A673 (cell line): ENCODE measurements at places on chromosomes 1 and 21.

DNA sequence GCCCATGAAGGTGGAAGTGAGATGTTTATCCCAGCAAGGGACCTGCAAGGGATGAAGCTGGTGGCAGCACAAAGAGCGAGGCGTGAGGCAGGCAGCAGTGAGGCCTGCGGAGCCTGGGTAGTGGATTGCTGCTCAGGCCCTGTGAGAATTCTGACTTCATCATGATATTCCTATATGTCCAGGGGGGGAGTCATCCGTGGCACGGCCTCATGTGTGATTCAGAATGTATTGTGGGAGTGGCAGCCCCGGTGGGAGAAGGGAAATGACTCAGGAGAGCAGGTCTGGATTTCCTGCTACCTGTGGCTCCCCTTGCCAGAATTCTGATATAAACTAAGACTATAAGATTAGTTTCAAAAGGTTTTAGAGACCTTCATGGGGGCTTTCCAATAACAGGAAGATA lies 240.9 kb downstream of the CAMTA1 start:
- no peak for DNase-seq

GRCh38 chr1:223256034-223256433 lies 107.9 kb downstream of the SUSD4 start:
- DNase-seq: no peak

GRCh38 chr1:206637605-206638004 lies 2.3 kb downstream of the DYRK3 start:
- DNase-seq: no peak

GRCh38 chr1:106458866-106459265 lies 597.6 kb upstream of the PRMT6 start:
- DNase-seq: no peak

GRCh38 chr1:183302452-183303322 lies 115.5 kb downstream of the NMNAT2 start:
- no peak for DNase-seq

DNA sequence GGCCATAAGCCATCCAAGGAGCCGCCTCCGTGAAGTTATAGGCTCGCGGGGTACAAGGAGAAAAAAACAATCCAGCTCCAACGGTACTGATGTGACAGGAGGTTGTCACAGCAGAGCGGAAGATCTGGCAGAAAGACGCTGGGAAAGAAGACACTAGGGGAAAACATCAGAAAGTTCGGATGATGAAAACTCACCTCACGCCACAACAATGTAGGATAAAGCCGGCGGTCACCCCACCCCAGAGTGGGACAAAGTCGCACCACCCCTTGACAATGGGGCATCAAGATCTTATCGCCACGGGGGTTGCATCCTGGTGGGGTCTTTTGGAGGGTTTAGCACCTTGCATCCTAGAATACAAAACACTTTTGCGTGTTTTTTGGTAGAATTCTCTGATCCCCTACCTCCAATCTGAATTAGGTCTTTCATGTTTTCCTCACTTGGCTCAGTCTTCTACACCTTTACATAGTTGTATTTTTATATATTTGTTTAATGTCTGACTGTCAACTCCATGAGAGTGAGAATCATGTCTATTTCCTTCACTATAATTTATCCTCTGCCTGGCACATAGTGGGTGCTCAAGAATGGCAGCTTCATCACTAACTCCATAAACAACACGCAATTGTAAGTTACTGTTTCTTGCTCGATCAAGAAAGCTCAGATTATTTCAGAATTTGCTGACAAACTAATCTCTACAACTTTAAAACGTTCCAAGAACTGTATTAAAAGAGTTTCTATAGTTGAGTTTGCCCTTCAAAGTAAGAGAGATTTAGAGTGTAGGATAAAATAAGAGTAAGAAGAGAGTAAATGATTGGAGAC lies 611 bp upstream of the ZSWIM5 start:
- DNase-seq: no peak

DNA sequence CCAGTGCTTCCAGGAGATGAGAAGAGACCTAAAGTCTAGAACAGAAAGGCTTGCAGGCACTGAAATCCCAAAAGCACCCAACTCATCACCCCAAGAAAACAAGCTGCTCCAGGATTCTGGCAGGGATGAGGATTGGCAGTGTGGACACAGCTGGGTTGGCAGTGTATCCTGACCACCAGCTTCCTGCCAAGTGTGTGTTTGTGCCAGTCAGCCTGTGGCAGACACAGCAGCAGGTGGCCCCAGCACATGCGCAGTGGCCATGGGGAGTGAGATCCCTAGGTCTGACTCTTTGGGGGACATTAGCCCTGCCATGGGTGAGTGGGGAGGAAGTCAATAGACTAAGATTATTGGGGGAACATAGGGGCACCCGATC lies 8.7 kb upstream of the SNAPIN start:
- DNase-seq: no peak

GRCh38 chr1:46613661-46614603 lies 2.7 kb downstream of the MOB3C start:
- DNase-seq: peak; percentile 86

DNA sequence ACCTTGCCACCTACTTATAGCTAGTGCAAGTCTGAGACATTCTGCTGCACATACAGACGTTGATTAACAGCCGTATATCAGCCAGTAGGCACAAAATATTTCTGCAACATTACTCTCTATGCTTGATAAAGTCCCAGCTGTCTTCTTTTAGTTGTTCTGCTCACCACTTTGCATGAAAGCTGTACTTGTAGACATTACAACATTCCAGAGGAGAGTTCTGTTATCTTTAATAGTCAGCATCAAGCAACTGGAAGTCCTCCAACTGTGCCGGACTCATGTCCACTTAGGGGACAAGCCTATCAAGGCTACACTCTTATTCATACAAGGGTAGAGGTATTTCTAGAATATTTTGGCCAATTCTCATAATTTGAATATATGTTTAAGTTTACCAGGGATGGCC lies 50.0 kb downstream of the CACHD1 start:
- DNase-seq: no peak

GRCh38 chr1:36905941-36906340 lies 128.4 kb downstream of the GRIK3 start:
- no peak for DNase-seq

DNA sequence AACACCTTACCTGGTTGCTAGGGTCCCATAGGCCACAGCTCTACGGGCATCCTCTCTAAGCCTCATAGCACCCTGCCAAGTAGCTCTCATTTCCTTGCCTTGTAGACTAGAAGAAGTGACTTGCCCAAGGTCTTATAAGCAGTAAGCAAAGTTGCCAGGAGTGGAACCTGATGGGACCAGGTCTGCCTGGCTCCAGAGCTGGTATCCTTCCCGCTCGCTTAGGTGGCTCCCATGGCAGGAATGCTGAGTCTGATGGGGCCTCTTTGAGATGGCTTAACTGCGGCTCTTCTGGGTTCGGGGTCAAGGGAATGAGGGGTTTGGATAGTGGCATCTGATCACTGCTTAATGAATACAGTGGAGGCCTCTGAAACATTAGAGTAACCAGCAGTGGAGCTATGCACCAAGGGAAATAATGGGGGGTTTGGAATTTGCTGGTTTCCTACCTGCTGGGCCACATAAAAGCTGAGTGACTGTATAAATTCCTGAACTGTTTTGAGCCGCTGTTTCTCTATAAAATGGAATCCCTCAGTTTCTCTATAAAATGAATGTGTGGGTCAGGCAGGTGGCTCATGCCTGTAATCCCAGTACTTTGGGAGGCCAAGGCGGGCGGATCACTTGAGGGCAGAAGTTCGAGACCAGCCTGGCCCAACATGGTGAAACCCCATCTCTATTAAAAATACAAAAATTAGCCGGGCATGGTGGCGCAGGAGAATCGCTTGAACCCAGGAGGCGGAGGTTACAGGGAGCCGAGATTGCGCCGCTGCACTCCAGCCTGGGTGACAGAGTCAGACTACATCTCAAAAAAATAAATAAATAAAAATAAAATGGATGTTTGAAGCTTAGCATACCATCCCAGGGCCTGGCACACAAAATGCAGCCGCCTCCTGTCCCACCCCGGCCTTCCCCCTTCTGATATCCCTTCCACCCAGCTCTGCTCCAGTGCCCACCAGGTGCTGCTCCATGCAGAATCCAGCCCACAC lies 12.4 kb downstream of the FAM151A start:
- no peak for DNase-seq

DNA sequence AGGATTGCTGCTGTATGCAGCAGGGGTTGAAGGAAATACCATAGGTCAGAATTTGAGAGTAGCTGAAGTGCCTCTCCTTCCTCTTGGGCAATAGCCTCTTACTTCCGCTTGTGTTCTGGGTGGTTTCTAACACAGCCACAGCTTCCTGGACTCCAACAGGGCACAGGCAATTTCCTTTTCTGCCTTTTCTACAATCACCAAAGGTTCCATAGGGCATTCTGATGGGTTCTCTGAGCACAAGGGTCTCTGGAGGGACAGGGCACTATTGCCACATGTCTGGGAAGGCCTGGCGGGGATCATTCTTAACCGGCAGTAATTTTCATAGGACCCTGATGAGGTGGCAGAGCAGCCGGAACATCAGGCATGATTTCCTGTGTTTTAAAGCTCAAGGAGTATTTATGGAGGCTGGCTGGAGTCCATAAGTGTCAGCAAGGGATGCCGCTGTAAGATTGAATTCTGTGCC lies 5.5 kb upstream of the AGTRAP start:
- DNase-seq: peak; percentile 86

DNA sequence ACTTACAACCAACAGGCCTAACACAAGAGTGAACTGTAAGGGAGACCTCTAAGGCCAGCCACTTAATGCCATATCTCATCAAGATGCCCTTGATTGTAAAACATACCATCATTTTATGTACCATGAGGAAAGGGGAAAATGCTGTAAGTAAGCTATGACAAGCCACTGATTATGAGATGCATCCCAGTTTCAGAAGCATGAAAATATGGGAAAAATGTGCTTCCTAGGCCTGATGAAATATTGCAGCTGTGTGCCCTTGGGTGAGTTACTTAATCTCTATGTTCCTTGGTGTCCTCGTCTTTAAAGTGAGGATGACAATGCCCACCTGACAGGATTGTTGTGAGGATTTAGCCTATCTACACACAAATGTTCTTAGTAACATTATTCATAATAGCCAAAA lies 28.9 kb downstream of the H3-3A start:
- DNase-seq: no peak

DNA sequence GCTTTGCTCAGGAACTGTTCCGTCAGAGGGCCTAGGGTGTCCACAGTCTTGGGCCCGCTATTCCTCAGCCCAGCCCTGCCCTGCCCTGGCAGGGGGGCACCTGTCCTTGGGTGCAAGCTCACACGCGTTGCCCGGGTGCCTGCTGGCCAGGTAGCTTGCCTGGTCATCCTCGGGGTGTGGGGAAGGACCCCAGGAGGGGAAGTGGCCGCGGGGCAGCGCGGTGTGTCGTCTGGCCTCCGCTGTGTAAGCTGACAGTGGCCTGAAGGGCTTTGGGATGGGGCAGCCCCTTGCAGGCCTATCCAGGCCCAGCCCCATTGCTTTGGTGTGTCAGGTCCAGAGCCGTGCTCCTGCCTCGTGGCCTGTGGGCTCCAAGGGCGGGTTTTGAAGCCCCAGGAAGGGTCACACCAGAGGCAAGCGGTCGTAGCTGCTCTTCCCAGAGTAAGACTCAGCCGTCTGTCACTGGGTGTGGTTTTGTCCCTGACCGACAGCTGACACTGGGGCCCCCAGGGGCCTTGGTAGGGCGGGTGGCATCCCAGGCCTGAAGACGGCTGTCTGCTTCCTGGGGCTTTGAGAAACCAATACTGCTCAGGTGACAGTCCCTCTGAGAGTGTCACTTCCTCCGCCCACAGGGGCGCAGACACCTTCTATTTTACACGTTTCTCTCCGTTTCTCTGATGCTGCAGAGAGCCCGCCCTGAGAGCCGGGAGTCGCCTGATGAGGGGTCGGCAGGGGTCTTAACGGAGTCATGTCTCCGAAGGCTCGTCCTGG lies 72.1 kb downstream of the SKI start:
- DNase-seq: no peak
